RPMI8226 (cell line): ENCODE measurements at places on chromosomes 2 and 18.

DNA sequence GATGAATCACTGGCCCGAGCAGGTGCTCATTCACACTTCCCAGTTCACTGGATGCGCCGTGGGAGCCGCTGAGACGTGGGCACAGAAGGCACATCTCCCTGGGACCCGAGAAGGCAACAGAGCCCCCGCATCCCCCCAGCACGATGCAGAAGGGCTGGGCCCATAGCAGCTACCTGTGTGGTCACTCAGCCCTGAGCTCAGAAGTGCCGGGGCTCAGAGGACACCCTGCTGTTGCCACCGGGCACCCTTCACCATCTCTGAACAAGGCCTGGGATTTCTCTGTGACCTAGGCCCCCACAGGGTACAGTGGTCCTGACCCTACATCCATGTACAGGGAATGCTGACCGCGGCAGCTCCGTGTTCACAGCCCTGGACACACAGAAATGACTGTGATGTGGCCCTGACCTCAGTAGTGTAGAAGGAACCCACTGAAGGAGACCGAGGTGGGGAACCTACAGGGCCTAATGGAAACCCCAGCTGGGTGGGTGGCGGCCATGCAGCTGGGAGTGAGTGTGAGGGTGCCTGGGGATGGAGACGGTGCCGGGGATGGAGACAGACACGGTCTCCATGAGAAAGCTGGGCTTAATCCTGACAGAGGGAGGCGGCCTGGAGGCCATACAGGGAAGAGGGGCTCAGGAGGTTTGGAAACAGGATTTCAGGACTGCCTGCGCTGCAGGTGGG lies 111.9 kb upstream of the OTOS start:
- no peak for DNase-seq

DNA sequence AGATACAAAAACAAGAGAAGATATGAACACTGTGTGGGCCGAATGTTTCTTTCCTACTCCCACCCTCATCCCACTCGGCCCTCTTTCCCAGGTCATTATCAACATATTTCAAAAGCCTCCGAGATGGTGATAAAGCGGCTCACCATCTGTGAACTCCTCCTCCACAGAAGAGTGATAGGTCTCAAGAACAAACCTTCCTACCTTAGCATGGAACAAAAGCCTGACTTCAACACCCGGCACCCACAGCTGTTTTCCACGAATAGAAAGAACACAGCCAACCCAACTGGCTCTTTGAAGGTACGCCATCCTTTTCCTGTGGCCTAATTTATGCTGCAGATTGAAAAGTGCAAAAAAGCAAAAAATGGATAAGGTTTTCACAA lies 28.8 kb downstream of the BCL2 start:
- no peak for DNase-seq

- no peak for DNase-seq
Measured at GRCh38 chr2:10781746-10782145, 30.8 kb downstream of the PDIA6 start.

GRCh38 chr2:238635647-238636051 lies 208.9 kb downstream of the ASB1 start:
- no peak for DNase-seq

DNA sequence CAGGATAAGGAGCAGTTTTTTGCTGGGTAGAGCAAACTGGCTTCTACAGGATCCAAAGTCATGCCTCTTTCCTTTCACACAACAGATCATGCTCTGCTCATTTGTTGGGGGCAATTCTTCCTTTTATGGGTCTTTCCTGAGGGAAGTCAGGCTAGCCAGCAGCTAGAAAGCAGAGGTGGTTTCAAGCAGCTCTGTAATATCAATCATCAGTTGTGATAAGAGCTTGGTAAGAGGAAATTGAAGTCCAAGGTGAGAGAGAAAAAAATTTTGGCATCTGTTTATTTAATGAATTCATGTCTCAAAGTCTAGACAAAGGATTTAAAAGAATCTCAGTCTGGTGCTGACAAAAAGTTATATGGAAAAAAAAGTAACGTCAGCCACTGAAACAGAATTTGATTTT lies 6.2 kb downstream of the TMEM87B start:
- DNase-seq = no peak

DNA sequence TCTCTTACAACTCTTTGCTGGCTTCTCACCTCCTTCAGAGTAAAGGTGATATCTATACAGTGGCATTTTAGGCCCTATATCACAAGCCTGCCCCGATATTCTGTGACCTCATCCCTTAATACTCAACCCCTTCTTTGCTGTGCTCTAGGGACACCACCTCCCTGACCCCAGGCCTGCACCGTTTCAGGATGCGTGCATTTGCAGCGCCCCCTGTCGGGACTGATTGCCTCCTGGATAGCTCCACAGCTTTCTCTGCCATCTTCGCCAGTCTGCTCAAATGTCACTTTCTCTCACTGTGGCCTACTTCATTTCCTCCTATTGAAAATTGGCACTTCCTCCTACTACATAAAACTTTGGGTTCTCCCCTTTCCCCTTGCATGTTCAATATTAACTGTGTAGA lies 289.6 kb downstream of the SOCS6 start:
- DNase-seq = peak; percentile 21

GRCh38 chr2:160616149-160616548 lies 122.5 kb upstream of the RBMS1 start:
- no peak for DNase-seq

DNA sequence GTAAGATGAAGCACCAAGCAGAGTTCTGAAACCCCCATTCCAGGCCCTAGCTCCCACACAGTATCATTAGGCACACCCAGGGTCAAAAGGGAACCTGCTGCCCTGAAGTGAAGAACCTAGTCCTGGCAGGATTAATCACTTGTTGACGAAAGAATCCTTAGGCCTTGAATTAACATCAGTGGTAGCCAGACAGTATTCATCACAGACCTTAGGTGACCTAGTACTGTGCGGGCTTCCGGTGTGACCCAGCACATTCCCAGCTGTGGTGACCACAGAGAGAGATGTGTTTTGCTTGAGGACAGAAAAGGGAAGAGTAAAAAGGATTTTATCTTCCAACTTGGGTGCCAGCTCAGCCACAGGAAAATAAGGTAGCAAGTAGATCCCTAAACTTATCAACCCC lies 1071.4 kb upstream of the FAM98A start:
- no peak for DNase-seq

DNA sequence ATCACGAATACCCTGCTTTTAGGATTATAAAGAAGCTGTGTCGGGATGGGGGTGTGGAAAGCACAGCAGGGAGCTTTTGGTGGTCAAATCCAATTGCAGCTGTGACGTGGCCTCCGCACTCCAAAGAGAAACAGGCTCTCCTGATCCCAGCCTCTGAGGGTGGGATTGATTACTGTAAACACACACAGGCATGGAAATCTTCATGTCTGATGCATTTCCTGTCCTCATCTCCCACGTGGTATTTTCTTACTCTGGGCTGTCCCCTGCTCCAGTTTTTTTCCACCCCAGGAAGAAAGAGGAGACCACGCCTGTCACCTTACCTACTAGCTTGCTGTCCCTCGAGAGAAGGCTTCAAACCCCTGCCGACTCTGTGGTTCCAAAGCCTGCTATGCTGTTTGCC lies 22.7 kb downstream of the RNF152 start:
- no peak for DNase-seq

GRCh38 chr18:45518311-45519155 lies 96.7 kb upstream of the SLC14A2 start:
- peak; percentile 4 for DNase-seq

GRCh38 chr2:232750135-232750671 lies 26.2 kb downstream of the KCNJ13 start:
- DNase-seq = no peak

DNA sequence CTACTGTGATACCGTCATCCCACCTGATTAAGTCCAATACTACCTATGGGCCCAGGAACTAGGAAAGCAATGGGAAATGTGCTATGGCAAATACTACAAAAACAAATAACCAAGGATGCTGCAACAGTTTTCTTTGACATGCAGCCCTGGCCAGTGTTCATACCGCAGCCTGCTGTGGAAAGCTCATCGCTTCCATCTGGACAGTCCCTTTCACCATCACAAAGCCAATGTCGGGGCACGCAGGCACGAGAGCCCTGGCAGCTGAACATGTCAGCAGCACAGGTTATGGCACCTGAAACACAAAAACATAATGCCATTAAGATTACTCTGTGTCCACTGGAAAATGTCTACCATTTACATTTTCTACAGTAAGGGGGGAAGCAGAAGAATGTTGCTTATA lies 1621.1 kb downstream of the LRP1B start:
- no peak for DNase-seq

GRCh38 chr2:70747284-70747683 lies 20.7 kb downstream of the ADD2 start:
- no peak for DNase-seq

DNA sequence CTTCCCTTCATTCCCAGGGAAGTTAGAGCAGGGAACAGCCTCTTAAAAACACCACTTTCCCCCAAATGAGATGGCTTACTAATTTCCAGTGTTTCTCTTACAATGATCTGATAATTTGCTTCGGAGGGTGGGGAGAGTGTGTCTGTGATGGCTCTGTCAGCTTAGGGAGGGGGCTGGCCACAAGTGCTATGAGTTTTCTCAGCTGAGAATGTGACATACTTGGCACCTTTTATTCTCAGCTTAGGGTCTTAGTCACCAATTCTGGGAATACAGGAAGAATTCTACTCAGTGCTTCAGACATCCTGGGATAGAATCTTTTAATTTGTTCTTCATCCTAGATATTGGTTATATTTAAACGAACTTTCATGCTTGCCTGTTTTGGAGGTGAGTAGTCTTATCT lies 64.4 kb downstream of the AOX1 start:
- no peak for DNase-seq

DNA sequence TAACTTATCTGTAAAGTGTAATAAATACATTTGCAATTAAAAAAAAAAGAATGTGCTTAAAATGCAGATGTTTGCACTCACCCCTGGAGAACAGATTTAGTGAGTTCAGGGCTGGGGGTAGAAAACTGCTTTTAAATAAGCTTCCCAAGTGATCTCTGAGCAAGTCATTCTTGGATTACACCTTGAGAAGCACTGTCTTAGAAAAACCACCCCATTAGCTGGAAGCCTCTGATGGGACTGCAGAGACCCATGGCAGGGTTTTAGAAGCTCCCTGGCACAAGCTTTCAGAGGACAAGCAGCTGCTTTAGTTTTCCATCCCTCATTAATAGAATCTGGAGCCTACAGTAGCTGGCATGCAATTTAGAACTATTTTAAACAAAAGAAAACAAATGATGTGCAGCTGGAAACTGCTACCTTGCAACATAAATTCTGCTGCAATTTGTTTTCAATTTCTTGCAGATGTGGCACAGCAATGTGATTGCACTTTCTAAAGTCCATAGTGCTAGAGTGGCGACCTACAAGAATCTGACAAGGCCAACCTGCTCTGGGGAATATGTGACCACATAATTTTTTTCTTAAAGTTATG lies 141.5 kb downstream of the CDC42EP3 start:
- no peak for DNase-seq

- no peak for DNase-seq
Measured at GRCh38 chr18:73645160-73645715, 502.4 kb downstream of the FBXO15 start.
